ENCODE measurements at places on chromosomes 16 and 17.

GRCh38 chr16:47990676-47991075, 165.1 kb downstream of the ABCC12 start:
- no peak for DNase-seq

GRCh38 chr16:2881783-2882649, 999 bp upstream of the FLYWCH2 start:
- DNase-seq, result no peak

DNA sequence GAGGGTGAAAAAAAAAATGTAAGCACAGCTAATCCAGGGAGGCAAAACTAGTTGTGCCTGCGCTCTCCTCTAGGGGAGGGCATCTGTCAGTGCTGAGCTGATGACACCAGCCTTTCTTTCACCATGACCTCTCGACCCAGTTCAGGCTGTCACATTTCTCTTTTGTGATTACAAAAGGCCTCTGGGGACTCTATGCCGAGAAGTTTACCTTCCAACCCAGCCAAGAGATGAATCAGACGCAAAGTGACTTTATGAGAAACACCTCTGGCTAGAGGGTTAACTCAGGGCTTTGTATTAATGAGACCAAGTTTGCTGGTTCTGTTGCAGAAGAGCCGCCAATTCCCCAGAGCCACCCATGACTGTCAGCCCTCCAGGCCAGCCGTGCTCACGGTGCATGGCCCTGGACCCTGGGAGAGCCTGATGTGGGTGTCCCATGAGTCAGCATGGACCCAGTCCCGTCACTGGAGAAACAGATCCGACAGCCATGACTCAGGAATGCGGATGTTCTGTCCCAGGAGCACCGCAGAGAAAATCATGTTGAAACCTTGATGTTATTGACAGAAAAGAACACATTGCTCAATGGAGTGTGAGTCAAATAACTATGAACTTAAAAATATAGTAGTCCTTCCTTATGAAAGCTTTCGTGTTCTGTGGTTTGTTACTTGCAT, 437.2 kb downstream of the HS3ST3B1 start:
- no peak for DNase-seq

DNA sequence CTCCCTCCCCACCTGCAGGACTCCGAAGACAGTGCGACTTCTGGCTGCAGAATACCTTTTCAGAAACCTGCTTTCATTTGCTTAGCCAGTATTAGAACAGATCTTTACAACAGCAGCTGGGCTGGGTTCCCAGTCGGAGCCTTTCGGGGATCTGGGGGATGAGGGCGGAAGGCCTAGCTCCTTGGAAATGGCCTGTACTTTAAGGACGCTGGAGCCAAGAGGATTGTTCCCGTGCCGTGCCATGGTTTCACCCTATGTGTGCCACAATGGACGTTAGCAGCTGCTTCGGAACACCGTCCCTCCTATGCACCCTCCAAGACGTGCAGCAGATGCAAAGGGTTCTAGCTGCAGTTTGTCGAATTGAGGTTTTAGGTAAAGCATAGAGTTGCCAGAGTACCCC, 16.2 kb downstream of the KCTD2 start:
- no peak for DNase-seq

GRCh38 chr17:28760601-28761562, 17.1 kb downstream of the TRAF4 start:
- no peak for DNase-seq

DNA sequence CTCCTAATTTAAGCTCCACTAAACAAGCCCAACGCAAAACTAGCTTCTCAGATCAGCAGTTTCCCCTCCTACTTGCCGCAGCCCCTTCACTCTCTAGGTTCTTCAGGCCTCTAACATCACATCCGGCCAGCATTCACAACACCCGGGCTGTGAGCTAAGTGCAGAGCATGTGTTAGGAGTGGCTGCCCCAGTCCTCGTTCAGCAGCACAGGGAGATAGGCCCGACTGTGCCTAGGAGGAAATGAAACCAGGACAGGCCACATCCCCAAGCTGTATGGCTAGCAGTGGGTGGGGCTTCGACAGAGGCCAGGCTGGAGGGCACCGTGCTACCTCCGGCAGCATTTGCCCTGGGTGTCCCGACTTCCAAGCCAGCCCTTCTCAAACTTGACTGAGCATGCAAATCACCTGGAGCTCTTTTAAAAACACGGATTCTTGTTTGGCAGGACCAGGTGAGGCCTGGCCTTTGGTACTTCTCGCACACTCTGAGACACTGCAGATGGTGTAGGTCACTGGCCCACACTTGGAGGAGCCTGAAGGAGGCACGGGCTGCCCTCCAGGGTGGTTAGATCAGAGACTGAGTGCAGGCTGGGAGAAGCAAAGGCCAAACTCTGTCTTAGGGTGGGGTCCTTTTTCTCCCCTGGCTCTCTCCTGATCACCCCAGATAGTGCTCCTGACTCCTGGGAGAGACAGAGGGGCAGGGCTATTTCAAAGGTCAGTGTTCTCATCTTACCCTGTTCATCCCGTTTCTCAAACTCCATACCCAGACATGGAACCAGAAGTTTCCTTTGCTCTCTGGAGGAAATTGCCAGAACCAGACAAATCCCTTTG, 202.0 kb downstream of the C16orf78 start:
- DNase-seq, result no peak

Data from T-cell (primary cell).